ENCODE measurements at places on chromosomes 1 and 21.

- no peak for DNase-seq
Measured at GRCh38 chr1:117834416-117834815, 95.0 kb downstream of the GDAP2 start.

DNA sequence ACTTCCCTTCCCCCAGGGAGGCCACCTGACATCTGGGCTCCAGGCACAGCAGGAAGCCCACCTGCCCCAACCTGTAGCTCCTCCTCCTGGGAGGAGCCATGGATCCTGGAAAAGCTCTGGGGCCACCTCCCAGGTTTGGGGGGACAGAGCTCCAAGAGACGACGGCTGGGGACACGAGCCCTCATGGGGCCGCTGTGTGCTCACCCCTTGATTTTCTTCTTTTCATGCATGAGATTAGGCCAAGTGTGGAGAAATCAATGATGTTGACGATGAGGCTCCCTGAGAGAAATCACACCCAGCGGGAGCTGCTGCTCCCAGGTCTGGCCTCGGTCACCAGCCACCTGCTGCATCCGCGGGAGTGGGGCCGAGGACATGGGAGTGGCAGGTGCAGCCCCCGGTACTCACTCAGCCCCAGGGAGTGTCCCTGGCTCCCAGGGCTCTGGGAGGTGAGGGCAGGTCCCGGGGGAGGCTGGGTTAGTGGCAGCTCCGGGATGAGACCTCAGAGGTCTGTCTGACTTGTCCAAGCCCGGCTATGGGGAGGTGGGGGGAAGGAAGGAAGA lies 8.7 kb downstream of the TNFRSF14 start:
- no peak for DNase-seq

GRCh38 chr21:17903029-17903806 lies 84.1 kb upstream of the C21orf91 start:
- no peak for DNase-seq

DNA sequence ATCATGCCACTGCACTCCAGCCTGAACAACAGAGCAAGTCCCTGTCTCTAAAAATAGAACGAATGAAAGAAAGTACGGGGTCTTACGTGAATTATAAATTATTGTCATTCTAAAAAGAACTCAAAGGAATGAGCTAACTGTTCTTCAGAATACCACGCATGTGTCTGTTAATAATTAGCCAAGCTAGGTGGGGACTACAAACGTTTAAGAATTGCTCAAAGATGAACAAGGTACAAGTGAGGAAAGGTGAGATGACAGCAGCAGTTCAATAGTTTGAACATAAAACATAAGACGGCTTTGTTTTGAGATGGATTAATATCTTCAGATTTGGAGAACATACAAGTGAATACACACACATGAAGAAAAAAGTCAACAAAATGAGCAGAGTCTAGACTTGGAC lies 79.6 kb downstream of the UBR4 start:
- no peak for DNase-seq

DNA sequence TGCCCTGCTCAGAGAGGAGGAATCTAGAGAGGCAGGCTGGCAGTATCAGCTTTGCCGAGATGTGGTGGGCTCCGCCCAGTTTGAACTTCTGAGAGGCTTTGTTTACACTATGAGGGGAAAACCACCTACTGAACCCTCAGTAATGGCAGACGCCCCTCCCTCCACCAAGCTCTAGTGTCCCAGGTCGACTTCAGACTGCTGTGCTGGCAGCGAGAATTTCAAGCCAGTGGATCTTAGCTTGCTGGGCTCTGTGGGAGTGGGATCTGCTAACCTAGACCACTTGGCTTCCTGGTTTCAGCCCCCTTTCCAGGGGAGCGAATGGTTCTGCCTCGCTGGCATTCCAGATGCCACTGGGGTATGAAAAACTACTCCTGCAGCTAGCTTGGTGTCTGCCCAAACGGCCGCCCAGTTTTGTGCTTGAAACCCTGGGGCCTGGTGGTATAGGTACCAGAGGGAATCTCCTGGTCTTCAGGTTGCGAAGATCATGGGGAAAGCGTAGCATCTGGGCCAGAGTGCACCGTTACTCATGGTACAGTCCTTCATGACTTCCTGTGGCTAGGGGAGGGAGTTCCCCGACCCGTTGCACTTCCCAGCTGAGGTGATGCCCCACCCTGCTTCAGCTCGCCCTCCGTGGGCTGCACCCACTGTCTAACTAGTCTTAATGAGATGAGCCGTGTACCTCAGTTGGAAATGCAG lies 43.6 kb downstream of the C21orf91 start:
- DNase-seq, result peak; percentile 57

Data from CD4-positive, alpha-beta T cell treated with Interleukin-17A for 4 hours (primary cell).